ENCODE measurements at places on chromosomes 7 and 10. TPM values are rescaled to one million over a fixed set of nuclear protein-coding genes. Genes with fewer than 3 reads are reported as not detected.

DNA sequence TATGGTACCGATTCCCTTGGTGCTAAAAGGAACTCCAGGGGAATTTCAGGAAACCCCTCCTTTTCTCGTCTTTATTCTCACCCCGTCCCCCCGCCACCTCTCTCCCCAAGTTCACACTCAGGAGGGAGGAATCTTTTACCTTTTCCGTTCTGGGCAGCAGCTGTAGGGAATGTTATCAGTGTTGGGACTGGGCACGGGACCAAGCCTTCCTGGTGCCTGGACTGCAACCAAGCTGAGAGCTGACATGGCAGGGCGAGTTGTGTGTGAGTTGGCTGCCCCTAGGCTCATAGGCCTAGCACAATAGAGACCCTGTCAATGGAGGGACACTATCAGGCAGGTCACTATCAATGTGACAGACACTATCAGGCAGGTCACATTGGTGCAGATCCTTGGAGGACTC lies 121.4 kb downstream of the TCF7L2 start:
- H3K4me3 ChIP-seq: no peak overlapping the region
- H3K4me1 ChIP-seq: peaks cover 49% of the 10 kb centered on the region
- no peaks in the 10 kb centered on the region for H3K27me3 ChIP-seq
- no peak overlapping the region for H3K27ac ChIP-seq

The MAT1A gene
- not detected for total RNA-seq

The TRDMT1 gene
- 5.8 TPM for total RNA-seq

The PNLIPRP3 gene
- not detected for total RNA-seq

Measured in esophagus muscularis mucosa (tissue), 4 donors.